Activated CD4-positive, alpha-beta memory T cell treated with anti-CD3 and anti-CD28 coated beads for 36 hours (primary cell): ENCODE measurements at places on chromosomes 12 and 14.

- no peak for DNase-seq
These were observed 1339.2 kb downstream of the AACS start for GRCh38 chr12:126404293-126404881.

- no peak for DNase-seq
These were observed 146.4 kb downstream of the FOXN3 start for GRCh38 chr14:89270439-89271227.

- DNase-seq, result no peak
These were observed 273.7 kb downstream of the SLC6A15 start for GRCh38 chr12:84638811-84639368.

- DNase-seq, result no peak
These were observed 95.7 kb downstream of the SCN8A start for GRCh38 chr12:51686727-51687126.

DNA sequence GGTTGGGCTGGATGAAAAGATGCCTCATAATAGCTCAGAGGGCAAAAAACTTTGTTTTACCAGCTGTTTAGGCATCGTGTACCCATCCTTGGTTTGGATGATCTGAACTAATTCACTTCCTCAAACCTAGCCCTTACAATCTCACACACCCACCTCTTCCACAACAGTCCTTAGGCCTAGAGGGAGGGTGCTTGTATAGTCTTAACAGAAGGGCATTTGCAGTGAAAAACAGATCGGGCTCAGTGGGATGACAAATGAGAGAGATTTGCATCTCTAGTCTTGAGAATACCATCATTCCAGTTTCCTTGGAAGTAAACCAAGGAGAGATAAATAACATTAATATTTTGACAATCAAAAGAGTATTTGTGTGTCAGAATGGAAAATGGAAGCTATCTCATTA lies 11.0 kb downstream of the SLCO1A2 start:
- DNase-seq, result no peak

GRCh38 chr14:77406718-77407117 lies 16.6 kb downstream of the NOXRED1 start:
- DNase-seq, result no peak

DNA sequence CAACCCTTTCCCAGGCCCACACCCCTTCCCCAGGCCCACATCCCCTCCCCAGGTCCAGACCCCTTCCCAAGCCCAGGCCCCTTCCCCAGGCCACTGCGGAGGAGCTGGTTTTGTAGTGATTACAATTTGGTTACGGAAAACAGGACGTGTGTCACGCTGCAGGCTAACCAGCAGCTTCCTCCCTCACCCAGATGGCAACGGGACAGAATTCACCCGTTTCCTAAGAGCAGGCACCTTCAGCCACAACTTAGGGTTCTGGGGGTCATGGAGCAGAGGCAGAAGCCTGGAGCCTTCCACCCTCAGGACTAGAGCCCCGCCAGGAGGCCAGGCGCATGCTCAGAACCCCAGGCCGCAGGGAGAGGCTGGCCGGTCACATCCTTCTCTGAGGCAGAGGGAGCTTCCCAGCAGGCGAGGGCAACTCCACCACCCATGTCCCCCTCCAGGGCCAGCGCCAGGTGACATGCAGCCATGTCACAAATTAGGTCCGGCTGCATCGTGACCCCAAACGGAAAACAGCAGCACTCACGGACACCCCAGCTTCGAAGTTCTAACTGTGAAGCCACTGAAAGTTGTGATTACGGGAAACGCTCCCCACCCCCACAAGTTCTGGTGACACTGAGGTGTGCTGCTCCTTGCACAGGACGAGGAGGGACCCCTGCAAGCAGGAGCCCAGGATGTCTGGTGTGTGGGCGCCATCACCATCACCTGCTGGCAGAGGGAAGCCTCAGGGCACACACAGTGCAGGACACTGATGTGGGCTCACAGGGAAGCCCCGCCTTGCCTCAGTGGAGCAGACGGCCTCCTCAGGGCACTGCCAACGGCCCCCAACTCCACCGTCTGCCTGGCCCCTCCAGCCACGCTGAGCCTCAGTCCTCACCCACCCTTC lies 7.7 kb downstream of the BRF1 start:
- DNase-seq, result peak; percentile 79

- no peak for DNase-seq
These were observed 4.6 kb downstream of the PKP2 start for GRCh38 chr12:32891956-32892355.

- DNase-seq, result no peak
These were observed 19.3 kb downstream of the CHD8 start for GRCh38 chr14:21436567-21437062.

DNA sequence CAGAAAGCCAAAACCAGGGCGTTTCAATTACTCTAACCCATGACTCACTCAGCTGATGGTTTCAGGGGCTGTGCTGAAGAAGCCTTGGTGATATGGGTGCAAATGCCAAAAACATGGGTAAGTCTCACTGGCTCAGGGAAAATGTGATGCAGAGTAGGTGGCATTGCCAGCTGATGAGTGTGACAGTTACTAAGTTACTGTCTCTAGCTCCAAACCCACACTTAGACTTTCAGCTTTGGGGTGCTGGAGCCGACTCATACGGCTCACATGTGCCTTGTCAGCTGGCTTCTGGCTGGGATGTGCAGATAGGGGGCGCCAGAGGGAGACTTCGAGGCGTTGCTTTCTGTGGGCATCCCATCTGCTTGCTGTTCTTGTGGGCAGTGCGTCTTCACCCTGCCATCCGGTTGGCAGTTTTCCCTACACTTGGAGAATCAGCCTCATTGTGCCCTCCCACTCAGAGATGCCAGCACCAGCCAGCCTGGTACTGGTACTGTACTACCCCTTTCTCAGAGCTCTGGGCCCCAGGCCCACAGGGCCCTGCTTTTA lies 11.1 kb upstream of the KRT7 start:
- DNase-seq, result peak; percentile 93

GRCh38 chr14:104867371-104868059 lies 2.4 kb downstream of the CEP170B start:
- DNase-seq, result no peak

- DNase-seq, result no peak
These were observed 7.1 kb upstream of the KRT84 start for GRCh38 chr12:52392465-52393007.

DNA sequence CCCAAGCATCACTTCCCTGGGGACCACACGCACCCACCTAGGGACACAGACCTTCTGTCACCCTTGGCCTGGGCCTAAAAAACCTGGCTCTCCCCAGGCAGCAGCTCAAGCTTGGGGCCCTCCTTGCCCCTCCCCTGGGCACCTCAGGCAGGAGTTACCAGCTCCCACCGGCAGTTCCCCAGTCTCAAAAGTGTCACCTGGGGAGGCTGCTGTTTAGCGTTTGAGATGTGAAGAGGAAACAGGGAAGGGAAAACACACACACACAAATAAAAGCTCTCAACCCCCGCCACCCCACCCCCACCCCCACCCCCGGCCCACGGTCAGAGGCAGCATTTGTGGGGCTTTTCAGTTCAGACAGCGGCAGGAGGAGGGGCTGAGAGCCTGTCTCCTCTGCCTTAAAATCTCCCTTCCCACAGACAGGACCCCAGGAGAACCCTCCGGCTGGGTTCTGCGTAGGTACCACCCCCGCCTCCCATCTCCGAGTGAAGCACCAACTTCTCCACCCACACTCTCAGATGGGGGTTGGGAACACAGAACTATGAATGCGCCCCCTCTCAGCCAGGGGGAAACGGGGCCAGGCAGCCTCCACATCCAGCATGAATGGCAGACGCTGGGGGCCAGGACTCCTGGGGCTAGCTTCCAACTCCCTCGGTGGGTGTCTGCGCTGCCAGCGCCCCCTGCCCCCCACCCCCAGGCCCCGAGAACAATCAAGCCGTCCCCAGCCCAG lies 3.0 kb downstream of the NCOR2 start:
- DNase-seq, result no peak

DNA sequence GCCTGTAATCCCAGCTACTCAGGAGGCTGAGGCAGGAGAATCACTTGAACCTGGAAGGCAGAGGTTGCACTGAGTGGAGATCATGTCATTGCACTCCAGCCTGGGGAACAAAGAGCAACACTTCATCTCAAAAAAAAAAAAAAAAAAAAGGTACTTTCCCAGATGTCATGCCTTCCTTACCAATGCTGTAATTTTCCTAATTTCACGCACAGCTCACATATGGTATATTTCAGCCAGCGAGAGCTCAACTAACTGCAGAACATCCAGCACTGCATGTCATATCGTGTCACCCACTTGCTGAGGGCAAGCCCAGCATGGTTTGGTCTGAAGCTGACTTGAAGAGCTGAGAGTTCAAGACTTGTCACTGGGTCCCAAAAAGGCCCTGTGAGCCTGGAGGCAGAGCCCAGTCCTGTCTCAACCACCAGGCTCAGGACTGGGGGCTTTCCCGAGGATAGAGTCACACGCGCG lies 29.0 kb downstream of the NFKBIA start:
- DNase-seq, result no peak

DNA sequence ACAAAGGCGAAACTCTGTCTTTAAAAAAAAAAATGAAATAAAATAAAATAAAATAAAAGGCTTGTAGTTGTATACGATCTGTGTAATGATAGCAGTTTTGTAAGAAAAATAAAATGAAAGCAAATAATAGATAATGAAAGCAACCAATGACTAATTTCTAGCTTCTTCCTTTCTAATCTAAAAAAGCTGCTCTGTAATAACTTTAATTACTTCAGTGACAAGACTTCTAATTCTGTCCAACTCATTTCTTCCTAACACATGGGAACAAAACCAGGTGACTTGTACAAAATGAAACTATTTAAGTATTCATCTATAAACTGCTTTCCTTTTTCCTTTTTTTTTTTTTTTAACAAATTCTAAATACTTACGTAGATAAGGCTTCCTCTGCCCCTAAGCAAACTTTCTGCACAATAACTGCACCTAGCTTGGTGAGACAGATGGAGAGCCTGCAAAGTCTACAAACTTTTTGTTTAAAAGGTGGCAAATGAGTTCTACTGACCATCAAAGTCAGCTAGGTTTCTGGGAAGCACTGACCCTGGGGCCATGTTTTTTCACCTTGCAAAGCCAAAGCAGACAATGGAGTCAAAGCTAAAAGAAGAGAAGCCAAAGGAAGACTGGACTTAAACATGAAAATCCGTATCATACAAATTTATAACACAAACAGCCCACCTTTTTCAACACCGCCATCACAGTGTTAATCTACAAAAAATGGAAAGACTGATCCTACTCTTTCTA lies 28.2 kb downstream of the DENND5B start:
- DNase-seq, result no peak

DNA sequence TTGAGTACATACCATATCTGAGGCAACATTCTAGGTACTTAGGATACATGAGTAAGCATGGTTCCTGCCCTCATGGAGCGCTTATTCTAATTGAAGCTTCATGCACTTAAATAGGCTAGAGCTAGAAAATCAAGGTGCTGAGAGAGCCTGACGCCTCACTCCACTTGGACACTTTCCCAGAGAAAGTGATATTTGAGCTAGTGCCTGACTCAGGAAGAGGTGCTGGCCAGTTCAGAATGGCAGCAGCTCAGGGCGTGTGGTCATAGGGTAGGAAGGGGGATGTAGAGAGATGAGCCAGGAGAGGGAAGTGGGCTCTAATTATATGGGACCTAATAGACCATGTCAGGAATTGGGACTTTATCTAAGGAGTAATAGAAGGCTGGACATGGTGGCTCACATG lies 33.3 kb downstream of the TULP3 start:
- no peak for DNase-seq

DNA sequence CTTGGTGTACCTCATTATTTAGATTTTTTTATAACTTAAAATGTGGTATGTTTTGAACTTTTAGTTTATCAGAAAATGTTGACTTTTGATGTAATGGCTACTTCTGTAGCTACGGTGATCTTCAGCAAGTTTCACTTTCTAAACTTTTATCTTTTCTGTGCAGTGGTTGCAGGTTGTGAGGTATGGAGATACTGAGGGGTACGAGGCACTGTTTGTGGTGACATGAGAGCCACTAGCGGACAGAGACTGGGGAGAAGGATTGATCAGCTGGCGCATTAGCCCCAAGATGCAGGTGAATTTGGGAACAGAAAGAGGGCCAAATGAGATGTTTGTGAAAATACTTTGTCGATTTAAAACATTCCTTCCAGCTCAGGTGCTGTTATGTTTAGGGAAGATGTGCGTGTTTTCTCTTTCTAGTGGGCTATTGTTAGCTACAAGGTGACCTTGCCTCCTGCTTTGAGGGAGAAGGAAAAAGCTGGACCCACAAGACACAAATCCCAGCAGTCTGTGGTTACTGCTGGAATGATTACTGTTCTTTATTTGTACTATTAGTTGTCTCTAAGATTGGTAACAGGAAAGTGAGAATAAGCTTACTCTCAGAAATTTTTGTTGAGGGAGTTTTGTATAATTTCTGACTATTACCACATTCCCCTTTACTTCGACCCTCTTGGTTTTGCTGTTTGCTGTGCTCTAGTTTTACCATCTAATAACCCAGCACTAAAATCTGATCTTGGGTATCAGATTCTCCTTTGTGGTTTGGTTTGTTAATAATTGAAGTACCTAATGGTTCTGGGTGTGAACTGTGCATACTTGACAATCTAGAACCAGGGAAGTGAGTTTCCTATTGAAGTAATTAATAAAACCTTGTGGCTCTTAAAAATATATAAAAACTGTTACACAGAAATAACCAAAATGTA lies 61.7 kb downstream of the FBXO34 start:
- DNase-seq, result peak; percentile 42

GRCh38 chr14:58760121-58760520 lies 122.4 kb downstream of the DACT1 start:
- no peak for DNase-seq

- no peak for DNase-seq
These were observed 39.3 kb downstream of the ARL6IP4 start for GRCh38 chr12:123019841-123020138.

- DNase-seq, result no peak
These were observed 113.3 kb downstream of the CALM1 start for GRCh38 chr14:90510159-90510558.

DNA sequence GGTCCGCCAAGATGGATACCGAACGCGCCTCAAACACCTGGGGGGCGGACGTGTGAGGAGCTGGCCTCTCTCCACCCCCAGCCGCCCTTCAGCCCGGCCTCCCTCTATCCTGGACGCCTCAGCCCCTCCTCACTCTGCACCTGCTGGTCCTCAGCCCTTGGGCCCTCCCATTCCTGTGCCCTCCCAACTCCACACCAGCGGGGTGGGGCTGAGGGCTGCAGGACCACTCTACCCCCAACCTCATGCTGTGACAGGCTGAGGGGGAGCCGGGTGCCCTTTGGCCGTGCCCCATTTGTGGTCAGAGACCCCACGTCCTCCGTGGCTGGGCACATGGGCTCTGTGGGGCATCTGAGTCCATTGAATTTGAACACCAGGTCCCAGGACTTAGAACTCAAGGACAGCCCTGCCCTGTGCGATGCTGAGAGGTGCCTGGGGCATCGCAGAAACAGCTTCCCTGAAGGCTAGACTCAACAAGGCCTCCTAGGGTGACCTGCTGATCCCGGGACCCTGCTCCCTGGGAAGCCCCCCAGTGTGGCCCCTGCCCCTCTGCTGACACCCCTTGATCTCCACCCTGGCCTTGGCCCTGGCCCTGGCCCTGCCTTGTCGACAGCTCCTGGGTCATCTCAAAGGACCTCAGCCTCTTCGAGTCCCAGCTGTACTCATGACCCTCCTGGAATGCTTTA lies 82.0 kb upstream of the SFSWAP start:
- DNase-seq, result no peak

DNA sequence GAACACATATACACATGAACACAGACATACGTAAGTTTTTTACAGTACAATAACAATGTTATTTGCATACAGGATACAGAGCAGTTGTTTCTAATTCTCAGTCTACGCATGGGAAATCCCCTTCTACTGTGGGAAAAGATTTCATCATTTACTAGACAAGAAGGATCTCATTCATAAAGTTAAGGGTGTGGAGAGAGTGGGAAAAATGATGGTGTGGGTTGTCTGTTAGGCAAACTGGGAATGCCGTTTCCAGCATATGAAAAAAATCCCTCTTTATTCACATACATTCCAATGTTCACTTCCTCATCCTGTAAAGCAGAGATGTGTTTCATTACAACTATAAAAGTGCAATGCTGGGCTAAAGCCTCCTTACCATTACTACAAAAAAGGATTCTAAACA lies 120.9 kb downstream of the SINHCAF start:
- no peak for DNase-seq
